CD4-positive, alpha-beta T cell treated with Interleukin-6 at 100 ng/mL for 8 hours (primary cell): ENCODE measurements at places on chromosomes 6 and 20.

- no peak for DNase-seq
Measured at GRCh38 chr20:62473717-62474603, 1.8 kb downstream of the GATA5 start.

DNA sequence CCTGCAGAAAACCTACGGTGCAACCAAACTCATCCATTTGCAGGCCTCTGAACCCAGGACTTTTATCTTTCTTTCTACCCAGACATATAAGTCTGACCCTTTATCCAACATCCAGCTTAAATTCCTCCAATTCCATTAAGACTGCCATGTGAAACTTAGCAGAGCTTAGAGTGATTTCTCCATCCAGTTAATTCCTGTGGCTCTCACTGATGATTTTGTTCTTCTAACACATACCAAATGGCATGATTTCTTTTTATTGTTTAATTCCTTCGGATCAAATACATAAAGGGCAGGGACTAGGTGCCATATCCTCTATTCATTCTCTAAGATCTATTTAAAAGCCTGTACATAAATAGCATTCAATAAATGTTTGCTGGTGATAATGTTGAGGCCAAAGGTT lies 92.9 kb downstream of the TASP1 start:
- no peak for DNase-seq

GRCh38 chr6:34030831-34031624 lies 114.9 kb downstream of the GRM4 start:
- DNase-seq: no peak

- peak; percentile 47 for DNase-seq
Measured at GRCh38 chr6:107819217-107819616, 4.9 kb downstream of the SCML4 start.

- peak; percentile 41 for DNase-seq
Measured at GRCh38 chr6:44304282-44305199, 8.6 kb downstream of the AARS2 start.

DNA sequence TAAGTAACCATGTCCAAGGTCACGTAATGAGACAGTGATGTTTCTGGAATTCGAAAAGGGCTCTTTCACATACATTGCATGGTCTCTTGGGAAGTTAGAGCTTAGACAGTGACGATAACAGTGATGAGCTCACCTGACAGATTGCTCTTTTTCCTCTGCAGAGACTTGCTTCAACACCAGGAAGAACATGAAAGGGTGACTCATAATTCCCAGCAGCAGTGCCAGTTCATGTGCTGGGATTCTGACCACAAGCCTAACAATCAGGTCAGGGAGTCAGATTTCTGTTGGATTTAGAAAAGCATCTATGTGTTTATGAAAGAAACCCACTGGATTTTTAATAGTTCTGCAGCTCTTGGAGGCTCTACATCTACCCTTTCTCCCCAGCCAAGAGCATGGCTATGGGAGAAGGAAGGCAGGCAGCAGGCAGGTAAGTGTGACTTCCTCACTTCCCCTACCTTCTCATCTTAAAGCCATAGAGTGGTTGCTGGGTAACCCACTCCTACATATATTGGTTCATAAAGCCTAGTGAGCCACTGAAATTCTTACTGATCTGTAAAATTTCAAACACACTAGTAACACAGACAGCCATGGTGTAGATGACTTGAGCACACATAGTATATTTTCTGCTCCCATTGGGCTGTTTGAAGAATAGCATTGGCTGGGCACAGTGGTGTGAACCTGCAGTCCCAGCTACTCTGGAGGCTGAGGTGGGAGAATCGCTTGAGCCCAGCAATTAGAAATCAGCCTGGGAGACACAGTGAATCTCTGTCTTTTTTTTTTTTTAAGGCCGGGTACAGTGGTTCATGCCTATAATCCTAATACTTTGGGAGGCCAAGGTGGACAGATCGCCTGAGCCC lies 44.4 kb upstream of the LOC128125822 start:
- DNase-seq: no peak

DNA sequence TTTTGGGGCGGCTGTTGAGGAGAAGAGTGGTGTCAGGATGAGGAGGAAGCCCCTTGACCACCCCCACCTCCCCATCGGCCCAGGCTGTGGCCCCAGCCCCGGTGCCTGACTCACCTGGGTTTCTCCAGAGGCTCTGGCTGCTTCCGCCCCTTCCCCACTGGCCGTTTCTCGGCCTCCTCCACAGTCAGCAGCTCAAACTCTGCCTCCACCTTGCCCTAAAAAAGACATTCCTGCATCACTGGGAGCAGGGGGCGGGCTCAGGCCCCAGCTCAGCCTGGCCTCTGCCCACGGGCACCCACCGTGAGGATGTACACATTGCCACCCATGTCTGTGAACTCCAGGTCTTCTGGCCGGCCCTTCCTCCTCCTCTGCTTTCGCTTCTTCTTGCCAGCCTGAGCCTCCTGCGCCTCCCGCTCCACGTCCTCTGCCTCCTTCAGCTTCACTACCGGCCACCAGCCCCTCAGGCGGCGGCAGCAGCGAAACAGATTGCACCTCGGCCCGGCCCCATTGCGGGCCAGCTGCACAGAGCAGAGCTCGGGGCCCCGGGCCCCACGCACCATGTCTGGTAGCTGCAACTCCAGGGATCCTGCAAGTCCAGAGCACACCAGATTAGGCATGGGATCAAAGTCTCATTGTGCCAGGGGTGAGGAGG lies 17.3 kb downstream of the ERGIC3 start:
- no peak for DNase-seq

DNA sequence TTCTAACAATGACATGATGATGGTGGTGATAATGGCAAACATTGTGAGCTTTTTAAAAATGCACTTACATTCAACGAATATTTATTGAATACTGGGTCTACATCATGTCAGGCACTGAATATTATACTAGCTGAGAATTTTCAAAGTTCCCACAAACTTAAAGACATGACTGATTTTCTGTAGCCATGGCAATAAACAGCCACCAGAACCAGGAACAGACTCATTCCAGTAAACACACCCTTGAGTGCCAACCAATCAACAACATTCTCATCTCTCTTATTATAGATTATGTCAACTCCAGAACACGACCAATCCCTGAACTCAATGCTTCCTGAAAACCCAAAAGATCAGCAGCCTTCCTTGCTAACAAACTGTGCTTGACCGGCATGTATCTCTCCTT lies 212.4 kb upstream of the RUNX2 start:
- DNase-seq: no peak

- DNase-seq: no peak
Measured at GRCh38 chr6:27119761-27120160, 127.7 kb upstream of the PRSS16 start.

- no peak for DNase-seq
Measured at GRCh38 chr6:25997921-25998320, 35.3 kb downstream of the TRIM38 start.

- peak; percentile 22 for DNase-seq
Measured at GRCh38 chr6:117616391-117617209, 14.3 kb upstream of the GOPC start.

DNA sequence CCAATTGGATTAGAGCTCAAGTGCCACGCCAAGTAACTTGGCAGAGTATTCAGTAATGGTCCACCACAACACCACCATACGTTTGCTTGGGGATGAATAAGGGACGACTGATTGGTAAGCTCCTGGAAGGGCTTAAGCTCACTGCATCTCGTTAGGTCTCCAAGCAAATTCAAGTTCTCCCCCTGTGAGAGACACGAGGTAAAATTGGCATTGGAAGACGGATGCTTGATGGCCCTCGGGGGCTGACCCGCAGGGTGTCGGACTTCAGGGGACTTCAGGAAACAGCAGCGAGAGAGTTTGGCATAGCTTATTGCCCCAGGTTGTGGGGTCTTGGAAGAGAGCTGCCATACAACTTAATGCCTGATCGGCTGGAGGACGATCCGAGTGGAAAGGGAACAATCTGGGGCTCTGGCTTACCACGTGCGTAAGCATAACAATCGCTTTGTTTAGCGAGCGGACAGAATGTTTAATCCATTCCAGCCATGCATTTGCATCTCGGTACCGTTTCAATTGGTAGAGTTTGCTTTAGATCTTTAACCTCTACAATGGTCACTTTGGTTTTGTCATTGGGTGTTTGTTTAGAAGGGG lies 4.8 kb upstream of the ZNFX1 start:
- no peak for DNase-seq

GRCh38 chr6:134962421-134962820 lies 12.5 kb upstream of the ALDH8A1 start:
- DNase-seq: no peak

GRCh38 chr6:159929819-159930218 lies 39.0 kb downstream of the MAS1 start:
- peak; percentile 54 for DNase-seq

DNA sequence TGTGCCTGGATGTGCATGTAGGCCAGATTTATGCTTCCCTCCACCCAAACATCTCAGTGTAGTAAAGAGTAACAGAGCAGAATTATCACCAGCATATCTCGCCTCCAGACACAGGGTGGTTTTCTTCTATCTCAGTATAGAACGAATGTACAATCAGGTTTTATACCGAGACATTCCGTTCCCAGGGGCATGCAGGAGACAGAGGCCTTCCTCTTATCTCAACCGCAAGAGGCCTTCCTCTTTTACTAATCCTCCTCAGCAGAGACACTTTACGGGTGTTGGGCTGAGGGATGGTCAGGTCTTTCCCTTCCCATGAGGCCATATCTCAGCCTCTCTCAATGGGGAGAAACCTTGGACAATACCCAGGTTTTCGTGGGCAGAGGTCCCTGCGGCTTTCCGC lies 36.4 kb upstream of the MC3R start:
- no peak for DNase-seq

DNA sequence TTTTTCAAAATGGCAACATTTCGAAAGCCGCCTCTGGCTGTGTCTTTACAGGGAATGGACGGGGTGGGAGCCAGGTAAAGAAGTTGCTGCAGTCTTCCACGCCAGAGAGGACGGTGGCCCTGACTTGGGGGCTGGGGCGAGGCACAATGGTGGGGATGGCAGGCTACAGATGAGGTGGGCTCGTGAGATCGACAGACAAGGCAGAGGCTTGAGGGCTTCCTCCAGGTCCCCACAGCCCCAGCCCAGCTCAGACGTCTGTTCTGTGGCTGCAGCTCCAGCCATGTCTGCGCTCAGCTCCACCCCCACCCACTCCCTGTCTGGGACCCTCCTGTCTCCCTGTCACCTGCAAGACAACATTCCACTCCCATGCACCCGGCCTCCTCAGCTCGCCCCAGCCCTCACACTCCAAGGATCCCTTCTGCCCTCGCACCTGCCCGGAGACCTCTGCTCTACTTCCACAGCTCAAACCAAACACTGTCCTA lies 7.4 kb upstream of the C20orf144 start:
- no peak for DNase-seq

DNA sequence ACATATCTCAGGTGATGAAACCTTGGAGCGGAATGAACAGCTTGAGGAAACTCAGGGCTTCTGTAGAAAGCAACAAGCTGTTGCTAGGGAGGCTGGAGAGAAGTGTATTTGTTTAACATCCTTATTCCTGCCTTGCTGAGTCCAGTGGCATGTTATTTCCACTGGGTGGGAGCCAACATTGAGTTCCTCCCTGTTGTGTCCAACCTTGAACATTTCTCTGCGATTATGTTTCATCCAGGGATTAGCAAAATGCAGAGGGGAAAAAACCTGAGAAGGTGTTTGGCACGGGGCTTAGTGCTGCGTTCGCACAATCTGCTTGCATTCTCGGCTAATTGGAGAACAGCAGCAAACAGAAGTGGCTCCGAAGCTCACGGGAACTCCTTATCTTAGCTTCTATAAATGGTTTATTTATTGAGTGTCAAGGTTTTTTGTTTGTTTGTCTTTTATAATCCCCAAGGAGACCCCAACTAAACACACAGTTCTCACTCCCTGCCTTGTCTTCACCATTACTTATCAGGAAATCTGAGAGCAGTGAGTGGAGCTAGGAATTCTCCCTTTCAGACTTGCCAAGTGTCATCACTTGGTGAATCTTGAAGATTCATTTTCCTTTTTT lies 412.8 kb downstream of the CDC5L start:
- no peak for DNase-seq
